ENCODE measurements at places on chromosomes 3 and 15.

DNA sequence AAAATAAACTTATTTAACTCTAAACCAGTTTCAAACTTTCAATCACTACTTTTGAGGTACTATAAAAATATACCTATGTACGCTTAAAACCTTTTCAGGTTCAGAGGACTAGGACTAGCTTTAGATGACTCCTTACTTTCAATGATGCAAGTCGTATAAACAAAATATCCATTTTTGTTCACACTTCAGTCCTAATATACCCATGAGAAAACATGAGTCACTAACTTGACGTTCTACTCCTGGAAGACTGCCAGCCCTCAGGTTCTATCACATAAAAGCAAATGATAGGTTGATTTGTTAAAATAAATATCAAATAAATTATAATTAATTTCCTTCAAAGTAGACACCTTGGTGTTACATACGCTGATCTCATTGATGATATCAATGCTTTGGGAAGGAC is 10.6 kb upstream of the P3H2 start:
- no peak for DNase-seq

DNA sequence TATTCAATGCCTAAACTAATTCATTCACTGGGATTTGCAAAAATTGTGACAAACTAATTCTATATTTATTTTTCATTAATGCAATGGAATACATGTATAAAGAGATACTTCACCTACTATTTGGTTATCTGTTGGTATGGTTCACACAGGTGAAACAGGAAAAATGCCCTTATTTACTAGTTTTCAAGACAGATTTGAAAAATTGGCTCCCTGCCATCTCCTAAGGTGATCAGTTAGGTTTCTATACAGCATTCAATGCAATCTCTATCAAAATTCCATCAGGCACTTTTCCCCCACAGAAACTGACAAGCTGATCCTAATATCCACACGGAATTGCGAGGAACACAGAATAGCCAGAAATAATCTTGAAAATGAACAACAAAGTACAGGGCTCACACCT is 101.1 kb downstream of the DLG1 start:
- DNase-seq, result no peak

DNA sequence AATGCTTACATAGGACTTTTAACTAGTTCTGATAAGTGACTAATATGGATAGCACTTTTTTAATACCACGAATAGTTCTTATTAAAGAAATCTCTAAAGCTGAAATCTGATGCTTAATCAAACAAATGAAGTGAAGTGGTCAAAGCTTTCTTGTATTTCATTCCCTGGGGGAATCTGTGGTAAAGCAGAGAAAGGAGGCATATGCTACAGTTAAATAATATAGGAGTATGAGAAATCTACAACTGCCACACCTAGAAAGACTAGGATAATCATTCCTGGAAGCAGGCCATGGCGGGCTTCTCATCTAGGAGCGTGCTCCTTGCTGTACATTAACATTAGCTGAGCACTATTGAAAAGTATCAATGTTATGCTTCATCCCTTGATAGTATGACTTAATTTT is 835.7 kb downstream of the OTOL1 start:
- no peak for DNase-seq

GRCh38 chr3:128855569-128855968 is 23.9 kb upstream of the ACAD9 start:
- no peak for DNase-seq

- no peak for DNase-seq
Measured at GRCh38 chr3:131151-131888, 65.2 kb upstream of the CHL1 start.

All from stimulated activated CD8-positive, alpha-beta memory T cell treated with anti-CD3 and anti-CD28 coated beads, Interleukin-4, amount 100 ng/mL, for 4 hours (primary cell).